ENCODE measurements at places on chromosomes 12 and 14.

DNA sequence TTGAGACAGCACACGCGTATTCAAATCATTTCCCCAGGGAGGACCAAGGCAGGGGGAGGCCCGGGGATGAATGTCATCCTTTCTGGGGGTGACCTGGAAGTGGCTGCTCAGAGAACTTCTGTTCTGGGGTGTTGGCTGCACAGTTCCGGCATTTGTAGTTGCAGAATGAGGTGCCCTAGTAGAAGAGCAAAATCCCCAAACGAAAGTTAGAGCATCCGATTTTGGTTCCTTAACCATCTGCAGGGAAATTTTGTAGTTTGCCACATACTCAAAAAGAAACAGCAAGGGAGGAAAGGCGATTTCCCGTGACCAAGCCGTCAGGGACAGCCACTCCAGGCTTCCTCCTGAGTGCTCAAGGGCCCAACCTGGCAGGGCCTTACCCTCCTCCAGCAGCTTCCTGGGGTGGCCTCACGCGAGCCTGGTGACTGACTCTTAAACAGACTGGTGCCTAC lies 13.0 kb upstream of the TRAF3 start:
- peaks cover 7% of the 10 kb centered on the region for H3K27me3 ChIP-seq
- H3K27ac ChIP-seq, result no peak overlapping the region
- no peaks in the 10 kb centered on the region for H3K36me3 ChIP-seq
- DNase-seq, result no peak
- no peak overlapping the region for H3K4me3 ChIP-seq

DNA sequence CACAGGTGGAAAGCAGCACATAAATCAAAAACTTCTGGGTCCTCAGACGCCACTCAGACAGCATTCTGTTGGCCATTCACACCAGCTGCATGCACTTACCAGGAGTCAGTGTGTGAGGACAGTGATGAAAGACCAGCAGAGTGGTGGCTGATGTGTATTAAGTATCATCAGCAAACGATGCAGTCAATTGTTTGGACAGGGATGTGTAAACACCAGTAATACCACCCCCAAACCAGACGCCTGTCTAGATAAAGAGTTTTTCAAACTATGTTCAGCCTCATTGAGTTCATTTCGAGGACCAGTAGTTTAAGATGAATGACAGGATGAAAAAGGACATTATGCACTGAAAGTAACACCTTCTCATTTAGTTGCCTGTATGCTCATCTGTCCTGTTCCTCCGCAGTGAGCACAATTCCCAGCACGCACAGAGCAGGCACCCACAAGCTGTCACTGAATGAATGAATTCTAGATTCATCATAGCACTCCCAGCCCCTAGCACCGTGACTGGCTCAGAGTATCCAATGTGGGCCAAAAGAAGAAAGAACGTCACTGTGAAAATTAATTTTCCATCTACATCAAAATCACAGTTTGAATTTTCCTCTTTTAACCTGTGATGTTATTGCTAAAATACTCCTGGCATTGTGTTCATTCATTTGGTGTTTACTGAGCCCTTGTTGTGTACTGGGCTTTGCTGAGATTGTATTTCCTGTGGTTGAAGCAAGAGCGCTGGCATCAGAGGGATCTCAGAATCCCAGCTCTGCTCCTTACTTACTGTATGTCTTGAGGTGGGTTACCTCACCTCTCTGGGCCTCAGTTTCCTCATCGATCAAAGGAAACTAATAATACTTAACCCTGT lies 124.8 kb upstream of the NOS1 start:
- no peaks in the 10 kb centered on the region for H3K36me3 ChIP-seq
- no peak overlapping the region for H3K4me3 ChIP-seq
- H3K27ac ChIP-seq, result no peak overlapping the region
- DNase-seq, result no peak
- no peaks in the 10 kb centered on the region for H3K27me3 ChIP-seq

DNA sequence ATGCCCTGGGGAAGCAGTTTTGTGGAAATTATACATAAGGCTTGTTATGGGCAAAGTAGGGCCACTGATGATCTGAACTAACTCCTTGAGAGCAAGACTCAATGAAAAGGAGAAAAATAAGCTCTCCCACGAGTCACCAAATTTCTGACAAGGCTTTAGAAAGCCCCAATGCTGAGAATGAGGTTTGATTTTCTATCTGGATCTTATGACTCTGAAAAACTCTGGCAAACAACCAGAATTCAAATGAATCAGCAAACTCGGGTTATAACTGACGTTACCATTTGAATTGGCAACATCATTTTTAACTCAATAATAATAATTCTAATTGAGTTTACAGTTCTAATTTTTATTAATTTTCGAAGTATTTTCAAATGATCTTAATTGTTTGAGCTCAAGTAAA lies 79.1 kb downstream of the KCNK10 start:
- no peak overlapping the region for H3K4me3 ChIP-seq
- no peaks in the 10 kb centered on the region for H3K36me3 ChIP-seq
- no peaks in the 10 kb centered on the region for H3K4me1 ChIP-seq

GRCh38 chr12:6970096-6970527 lies 352 bp downstream of the PHB2 start:
- no peaks in the 10 kb centered on the region for H3K27me3 ChIP-seq
- H3K4me3 ChIP-seq, result peak overlapping the region; percentile 75
- no peak for DNase-seq

GRCh38 chr12:123696646-123697045 lies 15.5 kb upstream of the ATP6V0A2 start:
- DNase-seq, result no peak
- H3K27me3 ChIP-seq, result no peaks in the 10 kb centered on the region
- H3K36me3 ChIP-seq, result peaks cover 71% of the 10 kb centered on the region
- H3K4me1 ChIP-seq, result peaks cover 2% of the 10 kb centered on the region
- H3K4me3 ChIP-seq, result no peak overlapping the region
- H3K27ac ChIP-seq, result peak overlapping the region; percentile 61

DNA sequence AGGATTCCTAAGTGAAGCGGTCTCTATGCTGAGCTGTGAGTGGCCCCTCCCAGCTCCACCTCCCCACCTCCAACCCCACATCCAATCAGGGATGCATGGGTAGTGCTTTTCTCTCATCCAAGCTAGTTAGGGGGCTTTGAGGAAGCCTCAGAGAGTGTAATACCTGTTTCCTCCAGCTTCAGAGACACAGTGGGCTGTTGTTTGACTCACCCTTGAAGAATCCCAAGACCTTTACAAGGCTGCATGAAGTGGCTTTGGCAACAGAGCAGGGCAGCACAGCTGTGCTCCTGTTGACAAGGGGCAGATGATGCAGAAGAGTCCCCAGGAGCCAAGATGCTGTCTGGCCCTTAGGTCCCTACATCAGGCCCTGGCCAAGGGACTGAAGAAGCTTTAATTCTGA lies 27.1 kb upstream of the CLMN start:
- H3K4me3 ChIP-seq, result no peak overlapping the region
- no peak overlapping the region for H3K27ac ChIP-seq
- no peaks in the 10 kb centered on the region for H3K27me3 ChIP-seq
- no peaks in the 10 kb centered on the region for H3K36me3 ChIP-seq
- H3K4me1 ChIP-seq, result peaks cover 2% of the 10 kb centered on the region
- DNase-seq, result no peak

GRCh38 chr14:55921511-55921910 lies 196.7 kb upstream of the PELI2 start:
- H3K27ac ChIP-seq, result no peak overlapping the region
- no peaks in the 10 kb centered on the region for H3K36me3 ChIP-seq
- no peaks in the 10 kb centered on the region for H3K27me3 ChIP-seq

GRCh38 chr14:92481811-92482555 lies 31.6 kb upstream of the RIN3 start:
- no peaks in the 10 kb centered on the region for H3K27me3 ChIP-seq
- no peaks in the 10 kb centered on the region for H3K4me1 ChIP-seq
- H3K27ac ChIP-seq, result no peak overlapping the region
- H3K36me3 ChIP-seq, result no peaks in the 10 kb centered on the region

- no peaks in the 10 kb centered on the region for H3K36me3 ChIP-seq
- H3K27me3 ChIP-seq, result no peaks in the 10 kb centered on the region
- H3K4me3 ChIP-seq, result no peak overlapping the region
Measured at GRCh38 chr12:26884765-26885576, 52.0 kb upstream of the ITPR2 start.

GRCh38 chr12:107017042-107017441 lies 30.1 kb upstream of the MTERF2 start:
- no peaks in the 10 kb centered on the region for H3K36me3 ChIP-seq
- DNase-seq, result no peak
- H3K27ac ChIP-seq, result no peak overlapping the region

DNA sequence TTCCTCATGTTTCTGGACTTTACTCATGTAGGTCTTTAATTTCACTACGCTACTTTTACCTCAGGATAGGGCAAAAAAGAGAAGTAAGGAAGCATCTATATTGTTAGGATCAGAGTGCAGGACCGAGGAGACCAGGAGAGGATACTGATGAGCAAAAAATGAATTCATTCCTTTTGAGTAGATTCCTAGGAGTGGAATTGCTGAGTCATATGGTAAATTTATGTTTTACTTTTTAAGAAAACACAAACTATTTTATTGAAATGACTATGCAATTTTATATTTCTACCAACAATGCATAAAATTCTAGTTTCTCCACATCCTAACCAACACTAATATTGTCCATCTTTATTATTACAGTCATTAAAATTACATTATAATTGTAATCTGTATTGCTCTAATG lies 50.8 kb upstream of the GARIN6 start:
- no peaks in the 10 kb centered on the region for H3K4me1 ChIP-seq
- no peaks in the 10 kb centered on the region for H3K27me3 ChIP-seq
- no peak for DNase-seq
- no peak overlapping the region for H3K27ac ChIP-seq

DNA sequence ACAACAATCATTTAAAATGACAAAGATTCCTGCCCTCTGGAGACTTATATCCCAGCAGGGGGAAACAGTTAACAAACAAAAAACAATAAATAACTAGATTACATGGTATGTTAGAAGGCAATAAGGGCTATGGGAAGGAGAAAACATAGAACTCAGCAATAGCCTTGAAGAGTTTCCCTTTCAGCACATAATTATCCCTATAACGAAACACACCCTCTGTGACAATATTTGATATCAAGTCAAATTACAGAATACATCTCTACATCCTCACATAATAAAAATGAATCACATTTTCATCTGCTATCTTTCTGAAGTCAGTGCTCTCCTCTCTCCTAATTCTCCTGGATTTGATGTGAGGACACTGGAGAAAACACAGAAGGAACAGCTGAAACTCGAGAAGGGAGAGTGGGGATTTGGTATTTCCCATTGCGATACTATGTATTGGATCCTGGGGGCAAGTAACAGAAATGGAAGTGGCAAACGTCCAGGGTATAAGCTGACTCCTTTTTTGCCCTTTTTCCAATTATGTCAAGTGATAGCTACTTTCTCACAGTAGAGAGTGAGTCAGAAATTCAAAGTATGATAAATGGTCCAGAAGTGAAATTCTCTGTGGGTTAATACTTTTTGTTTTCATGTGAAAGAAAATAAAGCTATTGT lies 9.7 kb upstream of the PTGER2 start:
- no peaks in the 10 kb centered on the region for H3K4me1 ChIP-seq
- H3K27me3 ChIP-seq, result no peaks in the 10 kb centered on the region
- no peaks in the 10 kb centered on the region for H3K36me3 ChIP-seq
- DNase-seq, result no peak

DNA sequence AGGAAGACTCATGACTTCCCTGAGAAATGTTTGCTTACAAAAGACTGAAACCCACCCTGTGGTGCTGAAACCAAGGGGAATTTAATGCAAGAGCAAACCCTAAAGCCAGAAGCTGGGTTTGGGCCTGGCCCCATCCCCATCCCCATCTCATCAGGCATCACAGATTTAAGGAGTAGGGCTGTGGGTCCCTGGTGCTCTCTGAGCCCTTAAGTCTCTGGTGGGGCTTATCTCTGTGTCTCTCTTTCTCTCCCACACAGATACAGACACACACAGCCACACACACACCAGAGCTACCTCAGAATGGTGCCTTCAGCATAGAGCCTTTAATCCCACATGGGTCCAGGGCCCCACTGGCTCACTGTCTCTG lies 237.1 kb downstream of the SLC41A2 start:
- no peaks in the 10 kb centered on the region for H3K27me3 ChIP-seq
- no peak for DNase-seq
- H3K27ac ChIP-seq, result no peak overlapping the region
- H3K36me3 ChIP-seq, result no peaks in the 10 kb centered on the region
- H3K4me3 ChIP-seq, result no peak overlapping the region
